Mucosa of gallbladder (tissue), 1 donor: ENCODE measurements at places on chromosomes 1 and 21.

DNA sequence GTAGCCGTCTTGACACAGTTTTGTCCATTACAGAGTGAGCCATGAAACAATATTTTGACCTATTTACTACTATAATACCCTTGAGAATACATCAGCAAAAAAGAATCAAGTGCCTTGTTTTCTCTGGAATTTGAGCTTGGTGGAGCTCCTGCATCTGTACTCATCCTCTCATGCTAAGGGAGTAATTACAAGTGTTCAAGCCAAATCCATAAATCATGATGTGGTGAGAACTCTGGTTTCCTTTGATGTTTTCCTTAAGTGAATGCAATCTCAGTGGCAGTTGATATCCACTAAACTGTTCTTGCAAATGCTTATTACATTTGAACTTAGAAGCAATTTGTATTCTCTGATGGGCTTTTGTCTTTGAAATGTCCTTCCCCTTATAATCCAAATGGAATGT is 824.6 kb upstream of the TMPRSS15 start:
- DNase-seq = no peak

GRCh38 chr21:16084776-16085364 is 355.1 kb downstream of the USP25 start:
- no peak for DNase-seq

GRCh38 chr1:195768936-195769335 is 839.3 kb downstream of the KCNT2 start:
- DNase-seq = no peak

DNA sequence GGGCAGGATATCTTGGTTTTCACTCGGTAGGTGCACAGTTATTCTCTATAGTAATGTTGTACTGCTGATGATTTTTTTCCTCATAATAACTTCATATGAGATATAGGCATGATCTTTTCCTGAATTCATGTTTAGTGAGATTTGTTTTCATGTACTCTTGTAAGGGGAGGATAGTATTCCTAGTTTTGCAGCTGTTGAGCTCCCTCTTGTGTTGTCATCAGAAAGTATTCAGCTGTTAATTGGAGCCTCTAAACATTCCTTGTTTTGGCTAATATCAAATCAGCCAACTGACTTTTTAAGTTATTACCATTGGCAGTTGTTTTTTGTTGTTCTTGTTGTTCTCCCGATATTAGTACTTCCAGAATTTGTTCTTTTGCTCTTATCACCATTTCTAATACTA is 24.4 kb downstream of the OR10R2 start:
- DNase-seq = no peak

GRCh38 chr1:244094880-244095528 is 43.9 kb downstream of the ZBTB18 start:
- DNase-seq = no peak

DNA sequence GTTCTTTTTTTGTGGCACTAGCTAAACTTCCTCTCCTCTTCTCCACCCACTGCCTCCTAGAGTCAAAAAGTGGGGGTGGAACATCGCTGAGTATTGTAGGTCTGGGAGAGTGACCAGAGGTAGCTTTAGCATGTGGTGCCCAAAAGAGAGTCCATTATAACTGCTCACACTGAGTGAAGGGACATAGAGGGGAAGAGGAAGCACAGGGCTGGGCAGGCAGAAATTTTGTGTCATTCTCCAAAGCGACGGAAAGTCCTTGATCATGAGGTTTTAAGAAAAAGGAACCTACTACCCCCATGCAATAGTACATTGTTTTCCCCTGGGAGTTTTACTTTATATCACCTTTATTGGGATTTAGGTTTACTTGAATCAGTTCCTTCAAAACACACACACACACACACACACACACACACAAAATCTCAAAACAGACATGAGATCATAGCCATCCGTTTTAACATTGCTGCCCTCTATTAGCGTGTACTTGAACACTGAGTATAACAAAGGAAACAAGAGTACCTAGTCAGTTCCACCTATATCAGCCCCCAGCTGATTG is 4.1 kb downstream of the CD84 start:
- DNase-seq = peak; percentile 13

- no peak for DNase-seq
Observed at GRCh38 chr1:61313906-61314422, 231.6 kb downstream of the NFIA start.

DNA sequence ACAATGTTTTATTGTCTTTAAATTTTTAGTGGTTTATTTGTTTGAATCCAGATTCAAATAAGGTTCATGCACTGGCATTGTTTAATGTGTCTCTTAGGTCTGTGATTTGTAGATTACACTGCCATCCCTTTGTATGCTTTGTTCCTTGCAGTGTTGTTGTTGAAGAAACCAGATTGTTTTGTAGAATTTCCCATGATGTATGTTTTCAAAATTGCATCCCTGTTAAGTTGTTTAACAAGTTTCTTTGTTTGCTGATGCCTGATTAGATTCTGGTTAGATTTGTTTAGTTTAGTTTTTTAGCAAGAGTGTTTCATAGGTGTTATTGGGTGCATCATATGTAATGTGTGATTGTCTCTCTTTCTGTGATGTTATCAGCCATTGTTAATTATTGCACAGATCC is 5.5 kb upstream of the AVPR1B start:
- no peak for DNase-seq

DNA sequence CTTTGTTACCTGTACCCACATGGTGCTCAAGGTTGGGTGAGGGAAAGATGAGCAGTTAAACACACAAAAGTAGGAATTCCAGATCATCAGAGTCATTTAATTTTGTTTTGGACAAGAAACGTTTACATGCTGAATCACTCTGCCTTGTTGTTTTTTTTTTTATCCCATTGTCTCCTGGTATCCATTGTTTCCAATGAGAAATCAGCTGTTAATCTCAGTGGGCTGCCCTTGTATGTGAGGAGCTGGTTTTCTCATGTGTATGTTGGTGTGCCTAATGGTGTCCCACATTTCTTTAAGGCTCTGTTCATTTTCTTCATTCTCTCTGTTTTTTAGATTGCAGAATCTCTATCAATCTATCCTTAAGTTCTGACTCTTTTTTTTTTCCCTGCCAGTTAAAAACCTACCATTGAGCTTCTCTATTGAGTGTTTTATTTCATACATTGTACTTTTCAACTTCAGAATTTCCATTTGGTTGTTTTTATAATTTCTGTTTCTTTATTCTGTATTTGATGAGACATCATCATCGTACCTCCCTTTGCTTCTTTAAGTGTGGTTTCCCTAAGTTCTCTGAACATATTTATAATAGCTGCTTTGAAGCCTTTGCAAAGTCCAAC is 8.8 kb upstream of the OBSCN start:
- no peak for DNase-seq

- no peak for DNase-seq
Observed at GRCh38 chr21:42307106-42307505, 8.1 kb downstream of the TFF3 start.

DNA sequence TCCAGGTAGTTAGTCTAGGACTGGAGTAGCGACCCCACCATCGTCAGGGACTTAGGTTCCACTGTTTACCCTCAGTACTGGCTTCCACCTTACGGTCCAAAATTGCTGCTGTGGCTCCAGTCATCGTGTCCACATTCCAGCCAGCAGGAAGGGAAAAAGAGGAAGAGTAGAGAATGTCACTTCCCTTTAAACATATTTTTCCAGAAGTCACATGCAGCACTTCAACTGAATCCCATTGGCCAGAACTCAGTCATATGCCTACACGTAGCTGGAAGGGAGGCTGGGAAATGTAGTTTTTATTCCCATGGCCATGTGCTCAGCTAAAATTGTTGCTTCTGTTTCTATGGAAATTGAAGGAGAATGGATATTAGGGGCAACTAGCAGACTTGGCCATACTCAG is 84.1 kb upstream of the SELENON start:
- DNase-seq = no peak

DNA sequence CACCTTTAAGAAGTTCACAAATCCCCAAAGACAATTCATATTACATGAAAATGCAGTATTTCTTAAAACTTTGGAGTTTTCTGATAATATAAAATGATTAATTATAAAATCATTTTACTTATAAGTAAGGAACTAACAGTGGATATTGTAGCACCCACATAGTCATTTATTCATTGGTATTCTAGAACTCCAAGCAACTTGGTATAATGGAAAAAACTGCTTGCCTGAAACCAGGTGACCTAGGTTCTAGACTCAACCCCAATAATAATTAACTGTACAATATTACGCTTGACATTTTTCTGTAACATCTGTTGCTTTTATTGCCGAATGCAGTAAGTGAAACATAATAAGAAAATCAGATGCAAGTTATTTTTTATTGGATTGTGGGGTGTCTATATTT is 2.4 kb downstream of the PLA2G4A start:
- DNase-seq = no peak

DNA sequence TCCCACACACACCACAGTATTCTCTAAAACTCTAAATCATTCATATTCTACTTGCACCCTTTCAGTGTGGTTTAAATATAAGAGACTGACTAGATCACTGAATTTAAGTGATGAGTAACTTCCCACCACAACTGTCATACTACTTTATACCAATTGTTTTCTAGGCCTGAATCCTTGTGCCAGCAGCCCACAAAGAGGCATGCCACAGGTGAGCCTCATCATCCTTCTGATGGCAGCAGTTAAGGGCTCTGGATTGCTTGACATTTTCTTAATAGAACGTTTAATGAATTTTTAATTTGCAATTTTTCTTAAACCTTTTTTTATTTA is 9.6 kb downstream of the C1orf105 start:
- DNase-seq = no peak

GRCh38 chr1:110259770-110260169 is 49.7 kb downstream of the KCNC4 start:
- no peak for DNase-seq
